A549 treated with ZK216348 at 1 μM for 4 hours (cell line): ENCODE measurements at places on chromosomes 1 and 21. TPM values are rescaled to one million over a fixed set of nuclear protein-coding genes. Genes with fewer than 3 reads are reported as not detected.

UBE2Q1 gene
- 53.8 to 71.6 TPM (median 67.6 TPM) in 5 replicates for total RNA-seq

PTPN14 gene
- 6.4 to 13.4 TPM (median 10.0 TPM) in 5 replicates for total RNA-seq

ICOSLG gene
- 2.0 to 3.6 TPM (median 3.2 TPM) in 5 replicates for total RNA-seq

SLC35F3 gene
- total RNA-seq: 3.6 to 5.7 TPM (median 5.2 TPM) in 5 replicates

SPRR2B gene
- not detected in 5 replicates for total RNA-seq

CFAP141 gene
- total RNA-seq: not detected in 5 replicates

CRABP2 gene
- total RNA-seq: 6.6 to 13.0 TPM (median 9.6 TPM) in 5 replicates

TCHH gene
- total RNA-seq: 0.19 to 0.36 TPM (median 0.29 TPM) in 5 replicates

FAM89A gene
- 11.4 to 20.5 TPM (median 16.3 TPM) in 5 replicates for total RNA-seq

KRTAP20-2 gene
- not detected in 5 replicates for total RNA-seq

RAB25 gene
- total RNA-seq: 0.29 to 0.62 TPM (median 0.38 TPM) in 3 of 5 replicates, not detected in the others

UMODL1 gene
- total RNA-seq: not detected in 5 replicates
